ENCODE measurements at places on chromosomes 1 and 21.

DNA sequence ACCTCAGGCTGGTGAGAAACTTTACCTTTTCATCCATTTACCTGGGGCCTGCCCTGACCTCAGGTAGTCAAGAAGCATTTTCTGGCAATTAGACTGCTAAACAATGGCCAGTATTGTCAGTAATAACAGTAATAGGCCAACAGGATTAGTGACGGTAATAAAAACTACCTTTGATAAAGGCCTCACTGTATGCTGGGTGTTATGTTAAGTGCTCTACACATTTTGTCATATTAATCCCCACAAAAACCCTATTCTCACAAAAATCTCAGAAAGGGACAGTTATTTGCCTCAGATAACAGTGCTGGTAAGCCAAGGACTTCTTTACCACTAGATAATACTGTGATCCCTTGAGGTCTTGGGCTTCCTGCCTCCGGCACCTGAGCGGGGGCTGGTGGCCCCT is 191.4 kb downstream of the FOXD2 start:
- no peak for DNase-seq

- no peak for DNase-seq
Measured at GRCh38 chr21:8989261-8989711, 1532.1 kb upstream of the TPTE start.

GRCh38 chr21:15679630-15680029 is 50.2 kb upstream of the USP25 start:
- DNase-seq, result no peak

GRCh38 chr1:61742620-61743430 is 545 bp downstream of the PATJ start:
- DNase-seq, result no peak

DNA sequence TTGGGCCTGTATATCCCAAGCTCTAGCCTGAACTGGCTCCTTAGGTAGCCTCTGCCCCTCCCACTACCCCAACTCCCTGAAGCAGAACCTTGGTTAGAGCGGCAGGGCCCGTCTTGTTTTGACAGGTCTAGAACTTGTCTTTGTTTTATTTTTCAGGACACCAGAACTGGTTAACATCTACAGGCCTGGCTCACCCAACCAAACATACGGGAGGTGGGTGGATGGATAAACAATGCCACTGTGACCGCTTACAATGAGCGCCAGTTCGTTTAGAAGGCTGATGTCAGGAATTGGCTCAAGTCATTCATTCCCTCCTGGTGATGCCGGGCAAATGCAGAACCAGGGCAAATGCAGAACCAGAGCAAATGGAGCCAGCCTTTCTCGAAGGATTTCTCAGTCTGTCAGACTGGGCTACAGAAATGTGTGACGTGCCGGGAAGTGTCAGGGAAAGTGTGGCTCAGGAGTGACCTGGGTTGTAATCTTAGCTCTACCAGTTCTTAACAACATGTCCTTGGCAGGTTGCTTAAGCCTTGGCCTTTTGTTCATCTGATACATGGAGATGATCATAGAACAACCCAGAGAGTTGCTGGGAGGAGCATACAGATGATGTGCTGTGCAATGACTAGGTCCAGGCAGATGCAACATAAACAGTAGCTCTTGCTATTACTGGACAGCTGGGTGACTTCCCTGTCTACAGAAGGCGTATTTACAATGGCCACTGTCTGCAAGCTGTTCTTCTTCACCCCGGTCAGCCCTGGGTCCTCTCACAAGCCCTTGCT is 30.5 kb upstream of the BTG2 start:
- DNase-seq, result no peak

DNA sequence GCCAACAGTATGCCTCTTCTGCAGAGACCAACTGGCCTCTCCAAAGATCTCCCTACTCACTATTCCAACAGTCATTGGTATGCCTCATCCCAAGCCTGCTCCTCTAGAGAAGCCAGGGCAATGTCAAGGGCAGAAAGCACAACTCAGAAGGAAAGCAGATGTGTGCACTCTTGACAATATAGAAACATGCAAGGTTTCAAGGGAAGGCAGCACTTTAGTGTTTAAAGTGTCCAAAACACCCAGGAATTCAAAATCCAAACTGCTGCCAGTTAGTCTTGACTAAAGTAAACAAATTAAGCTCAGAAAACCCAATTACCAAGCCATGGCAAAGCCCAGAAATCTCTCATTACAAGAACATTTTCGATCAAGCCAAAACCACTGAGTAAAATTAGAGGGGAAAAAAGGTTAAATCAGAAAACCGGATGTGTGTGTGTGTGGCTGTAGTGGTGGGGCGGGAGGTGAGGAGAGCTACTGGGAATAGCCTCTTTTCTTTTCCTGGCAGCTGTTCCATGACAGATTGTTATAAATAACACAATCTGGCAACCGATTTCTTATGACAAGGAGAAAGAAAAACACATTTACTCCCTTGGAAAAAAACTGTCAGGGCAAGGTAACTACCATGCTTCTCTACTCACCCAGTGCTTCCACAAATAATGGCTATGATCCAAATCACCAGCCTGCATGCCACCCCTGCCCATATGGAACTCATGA is 39.2 kb downstream of the EIF2B3 start:
- DNase-seq, result no peak

- no peak for DNase-seq
Measured at GRCh38 chr1:225580238-225581099, 72.5 kb downstream of the ENAH start.

DNA sequence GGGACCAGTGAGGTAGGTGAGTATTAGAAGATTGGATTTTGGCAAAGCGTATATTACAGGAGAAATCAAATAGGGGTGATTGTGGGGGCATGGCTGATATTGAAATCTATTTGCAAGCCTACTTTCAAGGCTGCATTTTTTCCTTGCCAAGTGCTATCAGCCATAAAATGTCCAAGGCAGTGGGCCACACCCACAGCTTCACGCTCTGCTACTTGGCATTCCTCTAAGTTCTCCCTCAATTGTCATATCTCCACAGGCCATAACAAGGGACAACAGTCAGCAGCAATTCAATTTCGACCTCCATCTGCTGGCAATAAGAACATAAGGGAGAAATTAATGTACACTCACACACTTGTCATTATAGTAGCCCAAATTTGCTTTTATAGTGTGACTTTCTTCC is 667.1 kb upstream of the PKN2 start:
- no peak for DNase-seq

DNA sequence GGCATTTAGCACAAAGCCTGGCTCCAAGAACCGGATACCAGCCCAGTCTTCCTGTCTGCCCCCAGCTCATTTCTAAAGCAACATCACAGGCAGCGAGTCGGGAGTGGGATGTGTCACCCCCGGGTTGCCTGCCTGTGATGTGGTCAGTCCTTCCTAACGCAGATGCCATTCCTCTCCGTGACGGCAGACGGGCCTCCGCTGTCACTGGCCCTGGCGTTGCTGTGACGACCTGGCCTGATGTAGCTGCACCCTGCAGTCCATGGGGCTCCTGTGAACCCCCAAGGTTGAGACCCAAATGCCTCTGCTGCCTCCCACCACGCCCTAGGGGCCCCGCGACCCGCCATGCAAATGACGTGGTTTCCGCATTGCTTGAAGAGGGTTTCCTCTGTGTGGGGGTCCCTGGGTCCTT is 12.3 kb downstream of the TNFRSF1B start:
- peak; percentile 68 for DNase-seq

- no peak for DNase-seq
Measured at GRCh38 chr1:53929246-53929960, 16.1 kb downstream of the IFT25 start.

DNA sequence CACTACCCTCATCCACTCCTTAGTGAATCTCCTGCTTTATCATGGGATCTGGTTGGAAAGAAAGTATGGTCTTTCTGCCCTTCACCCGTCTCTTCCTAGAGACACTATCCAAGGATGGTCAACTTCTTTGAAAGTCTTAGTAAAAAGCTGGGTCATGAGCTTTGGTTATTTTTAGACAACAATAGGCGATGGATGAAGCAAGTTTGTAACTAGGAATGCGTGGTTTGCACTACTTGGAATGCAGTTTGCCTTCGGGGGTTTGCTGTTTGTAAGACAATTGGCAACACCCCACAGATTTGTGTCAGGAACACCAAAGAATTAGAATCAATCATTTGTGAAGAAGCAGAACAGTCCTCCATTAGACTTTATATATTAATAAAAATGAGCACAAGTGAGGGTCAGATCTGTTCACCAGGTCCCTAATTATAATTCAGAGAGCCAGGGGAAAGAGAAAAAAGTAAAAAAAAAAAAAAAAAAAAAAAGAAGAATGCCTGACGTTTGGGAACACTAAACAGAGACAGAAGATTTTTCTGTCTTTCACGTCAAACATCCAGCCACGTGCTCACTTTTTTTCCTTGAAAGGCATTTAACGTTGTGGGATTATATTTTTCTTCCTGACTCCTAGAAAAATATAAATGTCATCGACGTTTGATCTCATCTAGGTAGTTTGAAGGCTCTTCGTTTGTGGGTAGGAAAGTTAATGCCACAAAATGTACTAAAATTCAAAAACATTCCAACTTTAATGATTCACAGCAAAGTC is 60.7 kb upstream of the BTG3 start:
- no peak for DNase-seq

- DNase-seq, result no peak
Measured at GRCh38 chr1:15022048-15022447, 131.5 kb upstream of the TMEM51 start.

DNA sequence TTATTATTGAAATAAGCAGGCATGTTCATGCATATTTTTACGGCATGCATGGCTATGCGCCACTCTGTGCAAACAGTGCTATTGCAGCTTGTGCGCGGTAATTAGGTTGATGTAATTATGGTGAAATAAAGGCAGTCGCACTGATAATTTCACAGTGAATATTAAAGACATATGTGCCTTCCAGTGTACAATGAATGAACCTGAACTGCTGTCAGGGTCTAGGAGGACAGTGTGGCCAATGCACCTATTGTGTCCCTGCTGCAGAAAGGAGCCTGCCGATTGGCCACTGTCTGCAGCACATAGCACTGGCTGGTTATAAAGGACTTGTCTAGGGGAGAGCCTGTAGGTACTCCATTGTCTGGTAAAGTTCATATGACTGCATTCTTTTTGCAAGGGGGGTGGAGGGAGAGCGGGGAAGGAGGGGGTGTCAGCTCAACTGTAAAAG is 340.4 kb downstream of the USP25 start:
- DNase-seq, result no peak

GRCh38 chr1:20008391-20008841 is 29.0 kb upstream of the PLA2G2A start:
- no peak for DNase-seq

DNA sequence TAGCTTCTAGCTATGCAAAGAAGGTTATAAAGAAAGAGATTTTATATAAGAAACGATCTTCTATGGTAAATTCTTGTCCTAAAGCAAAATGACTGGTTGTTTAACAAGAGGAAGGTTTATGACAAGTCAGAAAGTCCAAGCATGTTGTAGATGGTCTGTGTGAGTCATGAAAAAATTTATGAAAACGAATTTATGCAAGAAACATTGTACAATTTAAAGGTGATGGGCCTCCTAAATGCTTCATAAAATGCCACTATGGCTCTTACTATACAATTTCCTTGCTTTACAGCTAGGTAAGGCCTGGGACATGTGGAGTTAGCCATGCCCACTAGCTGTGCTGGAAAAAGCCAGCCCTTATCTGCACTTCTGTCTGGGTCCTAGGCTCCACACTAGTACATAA is 125.4 kb downstream of the PTGER3 start:
- no peak for DNase-seq

DNA sequence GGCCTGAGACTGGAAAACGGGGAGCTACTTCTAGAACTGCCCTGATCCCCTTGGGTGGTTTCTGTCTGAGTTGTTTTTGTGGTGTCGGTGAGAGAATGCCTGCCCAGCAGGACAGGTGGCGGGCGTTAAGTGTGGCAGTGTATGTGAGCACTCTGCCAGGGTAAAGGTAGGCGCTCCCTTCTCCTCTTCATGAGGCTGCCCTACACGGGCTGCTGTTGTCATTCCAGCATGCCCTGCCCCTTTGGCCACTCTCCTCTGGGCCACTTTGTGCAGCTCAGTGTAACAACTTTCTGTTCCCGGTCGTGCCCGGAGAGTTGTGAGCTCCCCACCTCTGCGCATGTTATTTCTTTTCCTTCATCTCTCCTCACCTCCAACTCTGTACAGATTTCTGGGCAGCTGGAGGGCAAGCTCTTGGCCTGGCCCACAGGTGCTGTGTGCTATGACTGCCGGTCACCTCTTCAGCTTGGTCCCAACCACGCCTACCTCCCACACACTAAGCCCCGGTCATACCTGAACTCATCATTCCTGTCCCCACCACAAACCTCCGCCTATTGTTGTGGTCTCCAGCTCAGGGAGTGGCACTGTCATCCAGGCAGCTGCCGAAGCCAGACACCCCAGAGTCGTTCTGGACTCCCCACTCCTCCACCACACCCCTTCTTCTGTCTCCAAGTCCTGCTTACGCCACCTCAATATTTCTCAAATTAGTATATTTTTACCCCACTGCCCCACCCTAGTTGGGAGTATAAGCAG is 69.0 kb downstream of the GADD45A start:
- no peak for DNase-seq

GRCh38 chr1:75503221-75503974 is 107.5 kb downstream of the SLC44A5 start:
- DNase-seq, result no peak

GRCh38 chr21:29989634-29990234 is 49.9 kb upstream of the GRIK1 start:
- DNase-seq, result no peak

GRCh38 chr1:40247655-40248054 is at the start of gene TMCO2:
TSS of gene TMCO2 (plus strand) at chr1:40247937. CDS start at chr1:40247994, 57 bp downstream.
- DNase-seq, result no peak

- DNase-seq, result peak; percentile 75
Measured at GRCh38 chr21:44927587-44928461, 7.1 kb upstream of the ITGB2 start.

GRCh38 chr1:28248273-28249012 is 10.9 kb upstream of the SESN2 start:
- DNase-seq, result peak; percentile 69

DNA sequence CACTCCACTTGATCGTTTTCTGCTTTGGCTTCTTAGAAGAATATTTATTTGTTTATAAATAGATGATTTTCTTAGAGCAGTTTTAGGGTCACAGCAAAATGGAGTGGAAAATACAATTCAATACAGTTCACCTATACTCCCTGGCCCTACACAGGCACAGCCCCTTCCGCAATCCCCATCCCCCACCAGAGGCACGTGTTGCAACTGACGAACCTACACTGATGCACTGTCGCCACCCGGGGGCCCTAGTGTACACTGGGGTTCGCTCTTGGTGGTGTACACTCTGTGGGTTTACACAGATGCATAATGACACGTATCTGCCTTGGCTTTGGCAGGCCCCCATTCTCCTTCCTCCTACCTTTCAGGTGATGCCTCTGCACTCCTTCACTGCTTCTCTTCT is 8.0 kb downstream of the ECHDC2 start:
- no peak for DNase-seq

GRCh38 chr21:16978309-16978895 is 534.4 kb upstream of the CXADR start:
- DNase-seq, result no peak

- DNase-seq, result no peak
Measured at GRCh38 chr1:64082459-64082858, 121.0 kb upstream of the UBE2U start.

GRCh38 chr1:55466921-55467320 is 251.8 kb upstream of the USP24 start:
- no peak for DNase-seq
